Panc1 (cell line): ENCODE measurements at places on chromosomes 3 and 15.

GRCh38 chr15:63872759-63873510 lies 39.2 kb upstream of the HERC1 start:
- DNase-seq: no peak

DNA sequence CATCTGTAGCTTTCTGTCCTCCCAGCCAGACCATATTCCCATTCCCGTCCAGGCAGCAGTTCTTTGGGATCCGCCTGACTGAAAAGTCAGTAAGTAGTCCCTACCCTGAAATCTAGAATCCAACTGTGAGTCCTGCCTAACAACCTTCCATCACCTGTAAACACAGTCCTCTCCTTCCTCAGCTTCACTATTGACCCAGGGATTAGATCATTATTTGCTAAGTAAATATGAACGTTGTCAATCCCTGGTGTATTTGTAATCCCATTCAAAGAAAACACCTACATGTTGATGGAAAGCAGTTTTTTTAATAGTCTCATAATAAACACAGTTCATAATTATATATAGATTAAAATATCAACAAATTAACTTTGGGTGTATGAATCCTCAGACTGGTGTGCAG lies 732 bp downstream of the SAXO2 start:
- DNase-seq: peak; percentile 15

GRCh38 chr15:69468241-69469121 lies 15.9 kb downstream of the RPLP1 start:
- no peak for DNase-seq

DNA sequence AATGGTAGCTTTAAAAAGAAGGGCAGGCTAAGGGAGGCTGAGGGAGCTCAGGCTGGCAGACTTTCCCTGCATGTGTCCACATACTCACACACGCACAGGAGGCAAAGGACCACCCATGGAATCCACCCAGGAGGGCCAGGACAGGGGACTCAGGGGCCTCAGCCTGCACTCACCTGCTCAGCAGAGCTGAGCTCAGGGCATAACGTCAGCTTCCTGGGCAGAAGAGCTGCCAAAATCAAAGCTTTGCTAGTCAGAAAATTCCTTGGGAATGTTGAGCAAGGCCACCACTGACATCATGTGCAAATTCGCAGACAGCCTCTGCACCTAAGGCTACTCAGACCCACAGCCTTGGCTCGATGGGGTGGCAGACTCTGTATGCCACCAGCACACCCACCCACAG lies 16.4 kb upstream of the ALAS1 start:
- DNase-seq: no peak

GRCh38 chr3:45915518-45916231 lies 27.6 kb upstream of the CXCR6 start:
- DNase-seq: no peak

DNA sequence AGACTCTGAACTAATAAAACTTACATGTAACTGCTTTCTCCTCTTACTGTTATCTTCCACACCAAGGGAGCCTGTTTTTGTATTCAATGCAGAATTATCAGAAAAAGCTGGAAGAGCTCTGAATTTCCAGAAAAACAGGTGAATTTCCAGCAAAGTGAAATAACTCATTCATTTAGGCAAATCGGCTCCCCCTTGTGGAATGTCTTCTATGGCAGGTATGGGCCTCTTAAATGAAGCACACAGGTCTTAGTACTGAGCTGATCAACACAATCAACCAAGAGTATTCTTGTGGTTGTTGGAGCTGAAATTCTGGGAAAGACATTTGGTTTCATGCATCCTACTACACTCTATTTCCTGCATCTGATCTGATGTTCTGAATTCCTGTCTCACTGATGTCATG lies 31.0 kb upstream of the PTPRG start:
- no peak for DNase-seq

GRCh38 chr3:27859821-27860220 lies 137.7 kb upstream of the EOMES start:
- no peak for DNase-seq

DNA sequence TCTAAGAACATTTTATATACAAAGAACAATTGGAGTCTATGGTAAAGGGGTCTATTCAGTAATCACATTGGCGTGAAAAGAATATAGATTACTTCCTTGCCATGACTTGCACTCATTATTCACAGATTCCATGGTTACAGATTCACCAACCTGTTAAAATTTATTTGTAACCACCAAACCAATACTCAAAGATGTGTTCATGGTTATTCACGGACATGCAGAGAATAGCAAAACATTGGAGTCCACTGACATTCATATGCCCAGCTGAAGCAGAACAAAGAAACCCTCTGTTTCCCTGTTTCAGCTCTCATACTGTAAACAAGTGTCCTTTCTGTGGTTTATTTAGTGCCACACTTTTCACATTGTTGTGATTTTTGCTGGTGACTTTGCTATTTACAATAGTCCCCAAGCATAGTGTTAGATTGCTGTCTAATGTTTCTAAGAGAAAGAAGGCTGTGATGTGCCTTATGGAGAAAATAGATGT lies 185.8 kb upstream of the TTC14 start:
- peak; percentile 18 for DNase-seq

DNA sequence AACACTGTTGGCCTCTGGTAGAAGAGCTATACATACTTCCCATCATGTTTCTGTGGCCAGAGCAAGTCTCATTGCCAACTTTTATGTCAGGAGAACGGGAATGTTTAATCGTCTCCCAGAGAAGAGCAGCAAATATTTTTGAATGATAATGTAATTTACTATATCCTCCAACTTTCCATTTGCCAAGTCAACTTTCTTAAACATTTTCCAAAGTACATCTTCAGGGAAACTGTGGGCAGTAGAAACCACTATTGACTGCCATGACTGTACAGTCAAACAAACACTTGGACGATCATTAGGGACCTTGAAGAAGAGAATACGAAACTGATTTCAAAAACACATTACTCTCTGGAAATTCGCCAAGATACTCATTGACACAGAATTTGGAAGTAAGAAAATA lies 201.5 kb downstream of the GABRB3 start:
- DNase-seq: no peak

DNA sequence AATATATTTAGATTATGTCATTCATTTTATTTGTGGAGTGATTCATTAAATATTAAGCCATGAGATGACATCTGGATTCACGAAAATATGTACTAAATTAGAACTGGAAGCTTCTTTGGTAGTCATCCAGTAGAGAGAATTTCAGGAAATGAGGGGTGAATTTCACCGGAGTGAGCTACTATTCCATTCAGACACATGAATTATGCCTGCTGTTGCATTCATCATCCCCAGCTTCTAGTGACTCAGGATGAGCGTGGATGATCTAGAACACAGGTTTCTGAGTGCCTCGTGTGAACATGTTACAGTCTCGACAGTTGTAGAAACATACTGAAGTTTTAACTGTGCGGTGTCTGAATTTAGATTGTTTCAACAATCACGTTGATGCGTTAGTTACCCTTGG lies 42.9 kb upstream of the GABRG3 start:
- DNase-seq: no peak

DNA sequence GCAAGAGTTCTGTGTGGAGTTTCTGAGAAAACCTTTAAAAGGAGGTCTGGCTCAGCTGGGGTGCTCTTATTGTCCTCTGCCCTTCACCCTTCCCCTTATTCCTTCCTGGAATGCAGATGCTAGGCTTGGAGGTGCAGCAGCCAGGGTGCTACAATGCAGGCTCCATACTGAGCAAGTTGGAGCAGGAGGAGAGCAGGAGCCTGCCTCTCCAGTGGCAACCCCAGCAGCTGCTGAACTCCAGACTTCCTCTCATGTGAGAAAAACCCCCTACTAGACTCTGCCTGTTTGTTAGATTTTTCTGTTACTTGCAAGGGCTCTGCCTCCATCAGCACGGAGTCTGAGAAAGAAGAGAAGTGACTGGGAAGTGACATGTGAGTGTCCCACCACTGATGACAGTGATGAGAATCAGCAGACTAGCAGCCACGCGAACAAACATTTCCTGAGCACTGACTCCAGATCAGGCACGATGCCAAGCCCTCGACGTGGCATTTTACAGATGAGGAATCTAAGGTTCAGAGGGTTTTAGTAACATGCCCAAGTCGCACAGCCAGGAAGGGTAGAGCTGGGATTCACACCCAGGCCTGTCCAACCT lies 16.1 kb upstream of the RARRES1 start:
- DNase-seq: no peak

DNA sequence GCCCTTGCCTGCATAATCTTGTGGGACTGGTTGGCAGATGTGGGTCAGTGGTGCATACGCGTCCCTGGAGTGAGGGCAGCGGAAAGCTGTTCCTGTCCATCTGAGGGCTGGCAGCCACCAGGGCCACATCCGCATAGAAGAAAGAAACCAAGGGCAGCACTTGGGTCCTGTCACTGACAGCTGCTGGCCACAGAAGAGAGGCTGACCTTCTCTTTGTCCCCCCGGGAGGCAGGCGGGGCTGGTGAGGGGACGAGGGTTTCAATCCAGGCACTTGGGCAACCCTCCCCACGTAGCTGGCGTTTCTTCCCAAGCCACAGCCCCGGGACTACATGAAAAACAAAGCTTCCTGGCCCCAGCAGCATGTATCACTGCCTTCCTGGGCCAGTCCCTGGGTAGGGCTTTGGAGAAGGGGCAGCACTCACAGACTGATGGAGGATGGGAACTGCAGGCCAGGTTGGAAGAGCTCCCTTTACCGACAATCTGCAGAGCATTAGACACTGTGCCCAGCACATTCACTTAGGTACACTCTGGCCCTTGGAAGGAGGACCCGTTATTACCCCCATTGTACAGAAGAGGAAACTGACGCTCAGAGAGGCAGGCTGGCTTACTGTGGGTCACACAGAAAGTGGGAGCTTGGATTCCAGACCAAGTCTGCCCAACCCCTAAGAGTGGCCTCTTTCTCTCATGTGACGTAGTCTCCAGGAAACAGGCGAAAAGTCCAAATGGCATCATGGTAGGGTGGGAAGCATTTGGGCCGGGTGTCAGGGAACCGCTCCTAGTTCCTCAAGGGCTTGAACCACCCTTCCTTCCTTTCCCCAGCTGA lies 78.8 kb upstream of the SLC6A6 start:
- DNase-seq: no peak

DNA sequence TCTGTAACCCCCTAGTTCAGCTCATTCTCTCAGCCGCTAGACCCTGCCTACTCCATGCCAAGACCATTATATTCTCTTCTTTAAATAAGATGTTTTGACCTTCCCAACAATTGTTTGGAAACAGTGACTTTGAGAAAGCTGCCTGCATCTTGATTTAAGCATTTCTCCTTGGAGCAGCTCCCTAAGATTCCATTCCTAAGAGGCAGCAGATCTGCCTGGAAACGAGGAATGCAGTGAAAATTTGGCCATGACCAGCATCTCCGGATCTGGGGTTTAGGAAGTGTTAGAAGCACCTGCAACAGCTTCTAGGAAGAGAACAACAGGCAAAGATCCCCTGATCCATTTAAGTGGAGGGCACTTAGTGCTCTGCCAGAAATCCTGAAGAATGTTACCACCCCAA lies 235.7 kb downstream of the NTRK3 start:
- DNase-seq: no peak

GRCh38 chr3:172065967-172066762 lies 26.8 kb downstream of the FNDC3B start:
- DNase-seq: no peak

DNA sequence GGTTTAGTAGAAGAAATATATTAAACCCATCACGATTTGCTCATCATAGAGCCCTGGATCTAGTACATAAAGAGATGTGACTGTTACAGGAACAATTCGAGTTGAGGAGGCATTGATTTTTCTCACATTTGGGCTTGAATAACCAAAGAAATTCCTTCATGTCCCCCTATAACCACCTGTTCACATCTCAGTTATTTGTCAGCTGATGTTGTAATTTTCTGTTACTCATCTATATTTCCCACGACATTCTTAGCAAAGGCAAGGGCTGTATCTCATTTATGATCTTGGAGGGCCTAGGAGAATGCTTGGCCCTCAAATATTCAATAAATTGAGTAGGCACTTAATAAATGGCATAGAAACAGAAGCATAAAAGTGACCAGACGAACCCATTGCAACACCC lies 36.4 kb upstream of the GYG1 start:
- no peak for DNase-seq

DNA sequence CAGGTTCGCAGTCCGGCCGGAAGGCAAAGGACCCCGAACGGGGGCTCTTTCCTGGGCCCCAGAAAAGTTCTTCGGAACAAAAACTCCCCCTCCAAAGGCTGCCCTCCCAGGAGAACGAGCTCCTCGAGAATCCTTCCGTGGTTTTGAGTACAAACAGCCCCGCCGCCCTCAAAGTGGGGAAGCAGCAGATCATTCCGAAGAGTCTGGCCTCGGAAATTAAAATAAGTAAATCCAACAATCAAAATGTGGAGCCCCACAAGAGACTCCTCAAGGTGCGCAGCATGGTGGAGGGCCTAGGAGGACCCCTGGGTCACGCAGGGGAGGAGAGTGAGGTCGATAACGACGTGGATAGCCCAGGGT lies 1.3 kb downstream of the ARHGEF26 start:
- DNase-seq: no peak
